ENCODE measurements at places on chromosomes 13 and 19. TPM values are rescaled to one million over a fixed set of nuclear protein-coding genes. Genes with fewer than 3 reads are reported as not detected.

DNAAF3 gene
- 0.87 TPM for total RNA-seq

KANK3 gene
- not detected for total RNA-seq

DNA sequence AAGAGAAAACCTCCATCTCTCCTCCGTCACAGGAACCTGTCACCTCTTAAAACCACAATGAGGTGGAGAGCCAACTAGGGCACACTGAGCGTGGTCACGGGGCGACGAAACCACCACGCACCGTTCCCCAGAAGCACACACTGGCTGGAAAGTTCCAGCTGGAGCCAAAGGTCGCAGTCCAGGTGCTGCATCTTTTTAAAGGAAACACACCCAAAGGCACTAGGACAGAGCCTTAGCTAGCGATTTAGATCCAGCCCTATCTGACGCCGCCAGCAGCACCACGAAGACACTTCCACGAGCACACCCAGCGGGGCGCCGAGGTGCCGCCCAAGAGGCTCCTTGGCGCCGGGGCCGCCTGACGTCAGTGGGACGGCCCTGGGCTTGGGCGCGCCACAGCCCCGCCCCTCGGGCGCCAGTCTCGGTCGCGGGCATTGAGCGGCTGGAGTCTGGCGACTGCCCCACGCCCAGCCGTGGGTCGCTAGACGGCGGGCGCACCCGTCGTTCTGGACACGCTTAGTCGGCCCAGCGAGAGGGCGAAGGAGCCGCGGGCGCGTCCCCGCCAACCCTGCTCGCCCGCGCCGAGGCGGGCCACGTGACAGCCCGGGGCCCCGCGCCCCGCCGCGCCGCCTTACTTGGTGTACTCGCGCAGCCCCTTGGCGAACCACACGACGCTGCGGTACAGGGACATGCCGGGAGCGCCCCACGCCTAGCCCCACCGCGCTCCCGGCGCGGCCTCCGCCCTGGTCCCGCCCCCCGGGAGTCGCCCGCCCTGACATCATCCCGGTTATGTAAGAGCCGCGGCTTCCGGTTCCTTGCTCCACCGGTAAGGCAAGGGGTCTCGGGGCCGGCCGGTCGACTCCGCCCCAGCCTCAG lies at the start of gene DHRS12:
Gene DHRS12 (minus strand): TSS at position 742 of the 873 bp plus-strand sequence. CDS start 4,504 bp downstream, outside the sequence.
- DNase-seq = peak; percentile 55

DNA sequence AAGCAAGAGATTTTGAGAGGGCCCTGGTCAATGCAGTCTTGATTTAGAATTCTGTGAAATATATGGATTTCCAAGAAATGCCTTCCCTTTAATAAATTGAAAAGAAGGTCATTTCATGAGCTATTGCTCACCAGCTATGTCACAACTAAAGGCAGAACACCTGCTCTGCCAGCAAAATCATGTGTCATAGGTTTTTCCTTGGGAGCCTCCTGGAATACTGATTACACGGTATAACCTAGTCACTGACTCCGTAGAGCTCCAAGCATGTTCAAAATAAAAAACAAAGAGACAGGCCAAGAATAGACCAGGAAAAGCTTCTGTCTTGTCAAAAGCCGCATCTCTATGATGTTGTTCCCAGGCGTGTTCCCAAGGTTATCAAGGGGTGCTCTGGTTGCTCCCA lies 45.5 kb downstream of the HSPH1 start:
- DNase-seq = no peak

- no peak for DNase-seq
Measured at GRCh38 chr13:27868641-27869435, 51.0 kb upstream of the PDX1 start.

GRCh38 chr19:12111176-12111575 lies 29.0 kb downstream of the ZNF20 start:
- no peak for DNase-seq

DNA sequence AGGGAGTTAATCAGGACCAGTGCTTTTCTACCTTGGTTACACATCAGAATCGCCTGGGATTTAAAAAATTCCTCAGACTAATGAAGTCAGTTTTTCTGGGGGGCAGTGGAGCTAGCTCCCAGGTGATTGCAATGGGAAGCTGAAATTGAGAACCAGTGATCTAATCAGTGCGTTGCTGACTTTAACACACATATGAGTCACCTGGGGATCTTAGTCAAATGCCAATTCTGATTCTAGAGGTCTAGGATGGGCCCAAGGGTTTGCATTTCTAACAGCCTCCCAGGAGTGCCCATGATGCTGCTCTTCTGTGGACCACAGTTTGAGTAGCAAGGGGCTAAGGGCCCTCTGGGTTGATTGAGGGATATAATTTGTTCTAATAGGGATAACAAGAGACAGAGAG lies 54.5 kb downstream of the KL start:
- peak; percentile 3 for DNase-seq

DNA sequence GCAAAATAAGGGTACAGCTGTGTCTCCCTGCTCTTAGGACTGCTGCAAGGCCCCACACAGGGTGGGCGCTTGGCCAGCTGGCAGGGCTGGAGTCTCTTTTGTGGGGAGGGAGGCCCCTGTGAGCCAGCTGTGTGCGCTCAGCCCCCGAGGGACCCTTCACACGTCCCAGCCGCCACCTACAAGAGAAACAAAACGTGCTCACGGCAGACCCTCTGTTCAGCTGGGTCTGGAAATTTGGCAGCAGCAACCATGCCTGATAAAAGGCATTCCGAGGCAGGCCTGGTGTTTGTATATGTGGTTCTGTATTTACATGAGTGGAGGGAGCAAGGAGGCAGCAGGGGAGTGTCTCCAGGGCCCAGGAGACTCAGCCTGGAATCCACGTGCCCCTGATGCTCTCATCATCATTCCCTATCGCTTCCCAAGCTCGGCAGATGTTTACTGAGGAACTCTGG lies 49.7 kb downstream of the CRTC1 start:
- DNase-seq = no peak

DNA sequence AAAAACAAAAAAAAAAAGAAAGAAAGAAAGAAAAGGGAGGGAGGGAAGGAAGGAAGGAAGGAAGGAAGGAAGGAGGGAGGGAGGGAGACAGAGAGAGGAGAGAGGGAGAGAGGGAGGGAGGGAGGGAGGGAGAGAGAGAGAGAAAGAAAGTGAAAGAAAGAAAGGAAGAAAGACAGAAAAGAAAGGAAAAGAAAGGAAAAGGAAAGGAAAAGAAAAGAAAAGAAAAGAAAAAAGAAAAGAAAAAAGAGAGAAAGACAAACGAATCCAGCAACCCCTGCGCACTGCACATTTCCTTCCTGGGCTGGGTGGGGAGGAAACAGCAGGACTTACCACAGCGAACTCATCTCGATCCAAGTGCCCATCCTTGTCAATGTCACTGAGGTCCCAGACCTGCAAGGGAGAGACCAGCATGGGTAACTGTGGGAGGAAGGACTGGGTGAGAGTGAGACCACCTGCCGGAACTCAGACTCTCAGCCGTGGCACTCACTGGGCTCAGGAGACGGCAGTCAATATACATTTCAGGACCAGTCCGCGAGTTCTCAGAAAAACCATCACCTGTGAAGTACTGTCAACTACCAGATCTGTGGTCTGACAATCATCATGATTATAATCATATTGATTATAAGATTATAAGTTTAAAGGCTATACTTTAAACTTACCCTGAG lies 43.3 kb downstream of the EPS15L1 start:
- DNase-seq = no peak

DNA sequence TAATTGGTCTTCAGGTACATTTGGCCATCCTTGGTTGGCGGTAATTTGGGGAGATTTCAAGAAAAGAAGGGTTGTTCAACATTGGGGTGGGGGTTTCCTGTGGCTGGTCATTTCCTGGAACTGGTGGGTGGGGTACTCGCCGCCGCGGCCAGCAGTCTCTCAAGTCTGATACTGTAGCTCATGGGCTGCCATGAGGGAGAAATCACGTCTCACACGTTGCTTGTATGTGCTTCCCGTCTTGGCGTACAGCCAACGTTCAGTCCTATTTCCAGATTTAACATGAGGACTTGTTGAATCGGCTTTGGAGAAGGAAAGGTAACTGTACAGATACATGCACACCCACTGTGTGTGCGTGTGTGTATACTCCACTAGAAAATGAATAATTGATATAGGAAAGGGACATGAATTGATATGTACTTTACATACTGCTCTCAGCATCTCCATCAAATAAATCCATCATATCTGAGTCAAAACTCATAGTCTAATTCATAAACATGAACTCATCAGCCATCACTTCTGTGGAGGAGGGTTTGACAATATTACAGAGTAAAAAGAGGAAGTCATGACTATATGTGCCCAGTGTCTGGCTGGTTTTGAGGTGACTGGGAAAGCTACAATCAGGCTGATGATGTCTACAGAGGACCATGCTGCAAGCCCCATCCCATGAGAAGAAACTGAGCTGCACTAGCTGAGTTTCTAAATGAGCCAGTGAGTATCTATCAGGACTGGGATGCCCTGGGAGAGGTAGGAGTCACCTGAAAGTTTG lies 418.1 kb downstream of the TSHZ3 start:
- no peak for DNase-seq

DNA sequence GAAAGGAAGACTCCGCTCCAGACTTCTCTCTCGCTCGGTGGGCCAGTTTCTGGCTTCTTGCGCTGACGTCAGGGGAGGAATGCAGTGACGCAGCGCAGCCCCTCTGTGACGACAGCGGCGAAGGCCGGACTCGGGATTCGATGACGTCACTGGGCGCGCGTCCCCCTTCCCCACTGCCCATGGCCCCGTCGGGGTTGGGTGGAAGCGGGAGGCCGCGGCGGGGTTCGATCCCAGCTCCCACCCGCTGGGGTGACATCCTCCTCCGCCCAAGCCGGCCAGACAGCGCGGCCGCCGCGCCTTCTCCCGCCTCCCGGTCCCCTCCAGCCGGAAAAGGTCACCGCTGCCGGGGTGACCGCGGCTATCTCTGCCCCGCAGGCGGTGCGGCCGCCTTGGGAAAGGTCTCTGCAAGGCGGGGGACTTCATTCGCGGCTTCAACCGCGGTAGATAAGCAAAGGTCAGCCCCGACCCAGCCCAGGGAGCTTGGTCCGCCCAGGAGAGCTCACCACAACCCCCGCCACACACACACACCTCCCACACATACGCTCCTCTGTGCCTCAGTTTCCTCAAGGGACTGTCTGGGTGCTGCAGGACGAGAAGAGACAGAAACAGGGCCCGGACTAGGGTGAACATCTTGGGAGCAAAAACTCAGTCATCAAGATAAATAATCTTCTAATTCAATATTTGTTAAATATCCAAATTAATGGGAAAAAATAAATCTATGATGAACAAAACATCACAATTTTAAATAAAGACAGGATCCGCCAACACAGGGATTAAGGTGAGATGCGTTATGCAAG lies 844 bp upstream of the RFX1 start:
- DNase-seq = no peak

DNA sequence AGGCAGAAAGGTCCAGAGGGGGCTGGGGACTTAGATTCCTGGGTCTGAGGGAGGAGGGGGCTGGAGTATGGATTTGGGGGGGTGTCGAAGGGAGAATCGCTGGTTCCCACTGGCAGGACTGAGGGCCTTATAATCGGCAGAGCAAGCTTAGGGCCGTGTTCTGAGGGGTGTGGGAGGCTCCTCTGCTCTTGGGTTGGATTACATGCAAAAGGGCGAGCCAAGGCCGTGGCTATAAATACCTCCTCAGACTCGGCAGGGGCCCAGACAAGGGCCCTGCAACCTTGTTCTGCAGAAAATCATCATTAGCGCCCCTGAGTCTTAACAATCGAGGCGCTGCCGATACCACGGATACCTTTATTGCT lies 707 bp upstream of the MAMSTR start:
- no peak for DNase-seq

GRCh38 chr13:89755729-89756492 lies 1591.6 kb upstream of the MIR17HG start:
- DNase-seq = no peak

- DNase-seq = no peak
Measured at GRCh38 chr19:10544242-10544752, 593 bp downstream of the ATG4D start.

DNA sequence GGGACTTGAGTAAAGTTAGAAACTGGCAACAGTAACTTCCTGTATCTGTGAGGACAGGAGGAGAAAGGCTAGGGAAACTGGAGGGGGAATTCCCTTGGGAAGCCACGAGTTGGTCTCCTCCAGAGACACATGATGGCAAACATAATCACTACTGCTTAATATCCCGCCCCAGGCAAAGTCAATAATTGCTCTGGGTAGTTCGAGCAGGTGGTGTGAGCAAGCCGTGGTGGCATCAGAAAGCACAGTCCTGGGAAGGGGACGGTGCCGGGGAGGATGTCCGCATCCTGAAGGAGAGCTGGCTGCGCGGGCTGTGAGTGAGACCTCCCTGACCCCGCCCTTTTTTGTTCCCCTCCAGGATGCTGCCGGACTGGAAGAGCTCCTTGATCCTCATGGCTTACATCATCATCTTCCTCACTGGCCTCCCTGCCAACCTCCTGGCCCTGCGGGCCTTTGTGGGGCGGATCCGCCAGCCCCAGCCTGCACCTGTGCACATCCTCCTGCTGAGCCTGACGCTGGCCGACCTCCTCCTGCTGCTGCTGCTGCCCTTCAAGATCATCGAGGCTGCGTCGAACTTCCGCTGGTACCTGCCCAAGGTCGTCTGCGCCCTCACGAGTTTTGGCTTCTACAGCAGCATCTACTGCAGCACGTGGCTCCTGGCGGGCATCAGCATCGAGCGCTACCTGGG lies 1.4 kb downstream of the FFAR2 start:
- DNase-seq = no peak

DNA sequence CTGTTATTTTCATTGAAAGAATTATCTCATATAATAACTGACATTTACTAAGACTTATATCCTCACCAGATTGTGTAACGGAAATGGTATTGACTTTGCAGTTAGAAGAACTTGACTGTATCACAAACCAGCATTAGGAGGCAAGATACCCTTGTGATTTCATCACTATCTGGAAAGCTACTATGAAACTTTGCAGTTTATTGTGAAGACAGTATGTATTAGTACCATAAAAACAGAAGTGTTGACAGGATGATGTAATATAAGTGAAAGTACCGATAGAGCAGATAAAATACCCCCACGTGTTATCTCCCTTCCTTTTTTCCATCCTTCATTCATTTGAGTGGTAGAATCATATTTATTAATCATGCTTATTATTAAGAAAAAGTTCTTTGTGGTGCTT lies 365.7 kb upstream of the KLHL1 start:
- DNase-seq = no peak

MBD3L3 gene
- not detected for total RNA-seq

GRCh38 chr19:15635016-15635805 lies 5.5 kb upstream of the CYP4F3 start:
- DNase-seq = no peak

ATP4B gene
- total RNA-seq = not detected

DNA sequence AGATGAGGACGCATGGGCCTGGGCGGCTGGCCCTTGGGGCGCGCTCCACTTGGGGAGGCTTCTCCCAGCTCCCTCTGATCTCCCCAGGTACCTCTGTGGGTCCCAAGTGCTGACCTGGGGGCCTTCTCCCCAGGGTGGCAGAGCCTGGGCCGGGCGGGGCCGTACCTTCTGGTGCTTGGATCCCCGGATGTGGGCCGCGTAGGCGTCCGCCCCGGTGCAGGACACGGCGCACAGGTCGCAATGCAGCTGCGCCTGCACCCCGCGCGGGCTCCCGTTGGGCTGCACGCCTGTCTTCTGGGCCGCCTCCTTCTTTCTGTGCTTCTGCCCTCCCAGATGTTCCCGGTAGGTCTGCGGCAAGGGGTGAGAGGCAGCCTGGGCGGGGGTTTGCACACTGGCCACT lies 41.1 kb upstream of the MATK start:
- no peak for DNase-seq

GRCh38 chr19:33750587-33751435 lies 45.9 kb upstream of the KCTD15 start:
- no peak for DNase-seq

SIGLEC12 gene
- not detected for total RNA-seq

GRCh38 chr19:31110336-31110735 lies 238.9 kb downstream of the TSHZ3 start:
- DNase-seq = peak; percentile 26

RASAL3 gene
- total RNA-seq = not detected

GSX1 gene
- total RNA-seq = not detected

GRCh38 chr19:38264486-38265212 lies at the start of gene SPINT2:
Gene SPINT2, plus strand, starts transcription at chr19:38264573. Its CDS starts 320 bp downstream, at chr19:38264893.
- DNase-seq = no peak

TEX29 gene
- total RNA-seq = not detected

Data from HFFc6 (cell line).